MCF 10A (cell line): ENCODE measurements at places on chromosomes 7 and 10. TPM values are rescaled to one million over a fixed set of nuclear protein-coding genes. Genes with fewer than 3 reads are reported as not detected.

DNA sequence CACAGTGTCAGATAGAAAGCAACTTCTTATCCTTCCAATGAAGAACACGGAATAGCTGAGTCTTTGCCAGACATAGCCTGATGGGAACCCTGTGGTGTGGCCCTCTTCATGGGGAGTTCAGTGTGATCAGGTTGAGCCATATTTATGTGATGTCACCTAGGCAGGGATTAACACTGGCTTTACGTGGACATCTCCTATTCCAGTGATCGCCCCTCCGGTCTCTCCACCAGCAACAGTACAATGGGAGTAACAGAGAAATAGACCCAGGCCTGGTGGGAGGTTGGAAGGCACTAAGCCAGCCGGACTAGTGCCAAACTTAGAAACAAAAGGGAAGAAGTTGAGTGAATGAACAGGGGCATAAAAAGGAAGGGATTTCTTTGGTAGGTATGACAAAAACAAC is 358.1 kb downstream of the PRPF18 start:
- H3K27me3 ChIP-seq = no peaks in the 10 kb centered on the region
- no peak for DNase-seq
- no peaks in the 10 kb centered on the region for H3K4me1 ChIP-seq
- no peak overlapping the region for H3K27ac ChIP-seq
- H3K36me3 ChIP-seq = no peaks in the 10 kb centered on the region
- H3K4me3 ChIP-seq = no peak overlapping the region

DNA sequence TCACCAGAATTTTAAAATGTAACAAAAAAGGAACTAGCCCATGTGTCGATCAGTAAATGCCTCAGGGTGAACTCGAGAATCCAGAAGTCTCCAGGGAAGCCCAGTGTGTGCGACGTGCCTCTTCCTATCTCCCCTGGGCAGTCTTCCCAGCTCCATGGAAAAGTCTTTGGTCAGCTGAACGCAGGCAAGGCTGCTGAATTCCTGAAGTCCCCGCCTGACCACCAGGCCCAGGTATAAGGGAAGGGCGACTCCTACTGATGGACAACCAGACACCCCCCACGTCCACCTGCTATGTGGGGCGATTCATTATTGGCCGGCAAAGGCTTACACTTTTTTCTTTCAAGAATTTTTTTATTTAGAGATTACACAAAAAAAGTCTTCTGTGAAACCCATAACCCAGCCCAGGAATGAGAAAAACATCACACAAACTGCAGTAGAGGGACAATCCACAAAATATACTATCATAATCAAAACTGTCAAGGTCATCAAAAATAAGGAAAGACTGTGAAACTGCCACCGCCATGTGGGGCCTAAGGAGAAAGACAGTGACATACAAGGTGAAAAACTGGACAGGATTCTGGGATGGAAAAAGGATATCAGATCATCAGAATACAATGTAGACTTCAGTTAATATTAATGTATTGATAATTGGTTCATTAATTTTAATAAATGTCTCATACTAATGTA is 93.5 kb downstream of the CTBP2 start:
- peaks cover 27% of the 10 kb centered on the region for H3K4me1 ChIP-seq
- H3K27ac ChIP-seq = no peak overlapping the region
- no peak for DNase-seq
- no peaks in the 10 kb centered on the region for H3K27me3 ChIP-seq

GRCh38 chr10:7233259-7233991 is 177.4 kb downstream of the SFMBT2 start:
- H3K4me1 ChIP-seq = peaks cover 28% of the 10 kb centered on the region
- peak; percentile 84 for DNase-seq
- no peaks in the 10 kb centered on the region for H3K27me3 ChIP-seq

PPP1R3C gene
- total RNA-seq = 0.30 and 0.47 TPM in 2 replicates

- peaks cover 28% of the 10 kb centered on the region for H3K27me3 ChIP-seq
- H3K4me1 ChIP-seq = peaks cover 28% of the 10 kb centered on the region
- peaks cover 6% of the 10 kb centered on the region for H3K36me3 ChIP-seq
- peak overlapping the region; percentile 44 for H3K27ac ChIP-seq
- H3K4me3 ChIP-seq = peak overlapping the region; percentile 50
These were observed 980 bp downstream of the ADAMTS14 start for GRCh38 chr10:70673043-70673928.

DNA sequence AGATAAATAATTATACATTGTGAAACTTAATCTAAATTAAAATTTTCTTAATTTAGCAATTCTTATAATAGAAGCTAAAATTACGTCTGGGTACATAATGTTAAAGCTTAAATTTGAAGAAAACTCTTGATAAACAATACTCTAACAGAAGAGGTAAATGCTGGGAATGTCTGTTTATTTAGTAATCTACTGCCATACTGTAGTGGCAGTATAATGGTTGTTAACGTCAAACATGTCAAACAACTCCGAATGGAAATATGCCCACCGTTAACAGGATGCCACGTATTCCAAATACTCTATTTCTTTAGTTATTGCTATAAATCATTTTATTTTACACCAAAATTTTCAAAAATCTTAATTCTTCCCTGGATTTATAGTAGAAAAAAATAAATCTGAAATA is 40.0 kb upstream of the PTPN12 start:
- no peaks in the 10 kb centered on the region for H3K36me3 ChIP-seq
- peaks cover 7% of the 10 kb centered on the region for H3K4me1 ChIP-seq
- no peak overlapping the region for H3K4me3 ChIP-seq
- no peaks in the 10 kb centered on the region for H3K27me3 ChIP-seq
- no peak for DNase-seq
- H3K27ac ChIP-seq = no peak overlapping the region

DNA sequence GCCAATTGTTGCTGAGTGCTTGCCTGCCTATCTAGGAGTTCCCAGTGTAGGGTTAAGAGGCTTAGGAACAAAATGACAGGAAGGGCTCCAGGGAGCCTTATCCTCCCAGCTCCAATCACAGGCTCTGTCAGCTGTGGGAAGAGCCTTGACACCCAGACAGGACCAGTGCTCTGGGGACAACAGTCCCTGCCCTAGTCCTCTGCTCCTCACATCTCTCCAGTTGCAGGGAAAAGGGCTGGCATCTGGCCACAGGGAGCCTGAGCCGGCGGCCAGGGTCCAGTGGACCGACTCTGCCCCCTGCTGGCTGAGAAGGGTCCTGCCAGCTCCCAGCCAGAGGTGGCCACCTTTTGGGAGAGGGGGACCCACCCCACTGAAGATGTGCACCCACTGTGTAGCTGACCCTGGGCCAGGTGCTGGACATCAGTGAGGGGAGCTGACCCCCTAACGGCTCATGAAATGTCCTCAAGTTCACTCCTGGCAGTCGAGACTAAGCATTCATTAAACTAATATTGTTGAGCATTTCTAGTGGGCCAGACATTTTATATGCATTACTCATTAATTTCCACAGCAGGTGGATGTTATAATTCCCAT is 17.6 kb downstream of the DNAJB12 start:
- peak overlapping the region; percentile 72 for H3K4me3 ChIP-seq
- peak overlapping the region; percentile 79 for H3K27ac ChIP-seq
- H3K36me3 ChIP-seq = peaks cover 57% of the 10 kb centered on the region
- peaks cover 42% of the 10 kb centered on the region for H3K4me1 ChIP-seq
- peak; percentile 93 for DNase-seq

DNA sequence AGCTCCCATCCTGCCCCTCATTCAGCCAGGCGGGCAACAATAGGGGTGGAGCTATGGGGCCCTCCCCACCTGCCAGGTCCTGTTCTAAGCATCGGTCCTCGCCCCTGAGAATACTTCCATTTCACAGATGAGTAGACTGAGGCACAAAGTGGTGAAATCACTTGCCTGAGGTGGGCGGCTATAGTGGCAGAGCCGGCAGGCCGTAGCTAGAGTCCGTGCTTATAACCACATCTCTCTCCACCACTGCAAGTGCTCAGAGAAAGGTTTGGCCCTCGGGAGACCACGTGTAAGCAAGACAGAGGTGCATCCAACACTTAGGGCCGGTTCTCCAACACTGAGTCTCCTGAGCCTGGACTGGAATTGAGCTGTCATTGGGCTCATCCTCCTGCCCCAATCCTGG is 145.8 kb upstream of the UNC5B start:
- H3K27me3 ChIP-seq = peaks cover 22% of the 10 kb centered on the region
- no peak overlapping the region for H3K27ac ChIP-seq
- no peak overlapping the region for H3K4me3 ChIP-seq
- no peaks in the 10 kb centered on the region for H3K36me3 ChIP-seq

SEPTIN14 gene
- not detected in 2 replicates for total RNA-seq

GRCh38 chr10:102227050-102227449 is 951 bp downstream of the ELOVL3 start:
- peaks cover 28% of the 10 kb centered on the region for H3K27me3 ChIP-seq
- peaks cover 25% of the 10 kb centered on the region for H3K4me1 ChIP-seq
- no peak overlapping the region for H3K27ac ChIP-seq
- peak; percentile 94 for DNase-seq
- H3K36me3 ChIP-seq = peaks cover 6% of the 10 kb centered on the region
- peak overlapping the region; percentile 41 for H3K4me3 ChIP-seq

DNA sequence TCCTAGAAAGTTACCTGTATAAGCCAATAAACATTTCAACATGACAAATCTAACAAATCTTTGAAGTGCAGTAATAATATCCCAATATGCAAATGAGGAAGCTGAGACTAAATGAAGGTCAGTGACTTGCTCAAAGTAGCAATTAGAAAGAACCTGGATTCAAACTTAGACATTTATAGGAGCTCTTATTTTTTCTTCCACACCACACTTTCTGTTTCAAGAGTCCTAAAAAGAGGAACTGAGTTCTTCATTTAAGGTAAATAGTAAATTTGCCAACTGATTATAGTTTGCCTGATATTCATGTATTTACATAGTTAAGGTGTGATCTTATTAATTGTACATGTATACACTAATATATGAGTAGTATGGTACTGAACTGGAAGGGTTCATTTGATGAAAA is 44.0 kb downstream of the KLHDC10 start:
- H3K4me3 ChIP-seq = no peak overlapping the region
- H3K27me3 ChIP-seq = no peaks in the 10 kb centered on the region
- no peak for DNase-seq
- no peaks in the 10 kb centered on the region for H3K36me3 ChIP-seq
- no peaks in the 10 kb centered on the region for H3K4me1 ChIP-seq

GRCh38 chr10:60989400-60989876 is 45.5 kb upstream of the RHOBTB1 start:
- H3K27me3 ChIP-seq = no peaks in the 10 kb centered on the region
- H3K4me3 ChIP-seq = no peak overlapping the region
- no peaks in the 10 kb centered on the region for H3K36me3 ChIP-seq

- no peaks in the 10 kb centered on the region for H3K27me3 ChIP-seq
- H3K27ac ChIP-seq = no peak overlapping the region
- H3K4me1 ChIP-seq = peaks cover 3% of the 10 kb centered on the region
These were observed 141.3 kb downstream of the PTPRN2 start for GRCh38 chr7:158446281-158446680.

TBX20 gene
- total RNA-seq = not detected in 2 replicates

SSC4D gene
- total RNA-seq = 0.42 and 0.58 TPM in 2 replicates

CTAGE6 gene
- not detected in 2 replicates for total RNA-seq

PRF1 gene
- not detected in 2 replicates for total RNA-seq

CYP26C1 gene
- 0.07 and 0.14 TPM in 2 replicates for total RNA-seq

PTF1A gene
- total RNA-seq = not detected in 2 replicates
